Aortic smooth muscle cell (primary cell): ENCODE measurements at places on chromosomes 6 and 20. TPM values are rescaled to one million over a fixed set of nuclear protein-coding genes. Genes with fewer than 3 reads are reported as not detected.

The FGD2 gene
- total RNA-seq = not detected in 2 replicates

The GPR6 gene
- total RNA-seq = not detected in 2 replicates

The CYP39A1 gene
- 0.44 and 0.53 TPM in 2 replicates for total RNA-seq

The OPRL1 gene
- total RNA-seq = 0.40 and 1.4 TPM in 2 replicates

The SRF gene
- total RNA-seq = 14.5 and 15.7 TPM in 2 replicates

The SMPD2 gene
- total RNA-seq = 9.9 and 14.3 TPM in 2 replicates

The ZBP1 gene
- total RNA-seq = not detected in 2 replicates

The RXRB gene
- 25.1 and 25.2 TPM in 2 replicates for total RNA-seq

The TMEM217 gene
- total RNA-seq = 1.3 and 1.8 TPM in 2 replicates

The PDYN gene
- under 0.01 TPM in 1 of 2 replicates, not detected in the other for total RNA-seq

The KHDC1L gene
- total RNA-seq = not detected in 2 replicates

The PAK5 gene
- total RNA-seq = not detected in 2 replicates

The MCM3 gene
- 45.0 and 84.6 TPM in 2 replicates for total RNA-seq

The TNF gene
- not detected in 2 replicates for total RNA-seq

The HLA-DRB1 gene
- 0.13 TPM in 1 of 2 replicates, not detected in the other for total RNA-seq

The EXOC2 gene
- 36.3 and 37.9 TPM in 2 replicates for total RNA-seq

The FOXC1 gene
- 29.8 and 36.5 TPM in 2 replicates for total RNA-seq

The ZSCAN26 gene
- 17.4 and 21.5 TPM in 2 replicates for total RNA-seq

The RBBP8NL gene
- not detected in 2 replicates for total RNA-seq

The ADGRF5 gene
- 1.1 and 1.3 TPM in 2 replicates for total RNA-seq

The CRYBG1 gene
- total RNA-seq = 2.4 and 5.5 TPM in 2 replicates

The C6orf163 gene
- total RNA-seq = 1.5 and 2.1 TPM in 2 replicates

The ARFGAP1 gene
- total RNA-seq = 62.0 and 62.5 TPM in 2 replicates

The DEFB124 gene
- not detected in 2 replicates for total RNA-seq

The GRM1 gene
- total RNA-seq = 0.06 and 0.13 TPM in 2 replicates

The GABBR1 gene
- total RNA-seq = 10.3 and 11.4 TPM in 2 replicates

The CFAP61 gene
- 0.12 and 0.13 TPM in 2 replicates for total RNA-seq

The ALDH8A1 gene
- total RNA-seq = 0.50 and 0.92 TPM in 2 replicates

The TFAP2B gene
- total RNA-seq = not detected in 2 replicates

The SSTR4 gene
- total RNA-seq = 0.13 TPM in 1 of 2 replicates, not detected in the other

The SGK2 gene
- 0.26 and 0.44 TPM in 2 replicates for total RNA-seq

The MAFB gene
- 0.99 and 2.4 TPM in 2 replicates for total RNA-seq

The LAMA4 gene
- total RNA-seq = 358 and 568 TPM in 2 replicates

The MYCT1 gene
- 3.7 and 4.1 TPM in 2 replicates for total RNA-seq

The GSTA3 gene
- 0.19 TPM in 1 of 2 replicates, not detected in the other for total RNA-seq

The OPRM1 gene
- total RNA-seq = not detected in 2 replicates

The CALHM5 gene
- total RNA-seq = 11.0 and 11.8 TPM in 2 replicates

The HDGFL1 gene
- total RNA-seq = not detected in 2 replicates

The RIN2 gene
- 29.2 and 42.2 TPM in 2 replicates for total RNA-seq

The GABRR1 gene
- not detected in 2 replicates for total RNA-seq

The TGM2 gene
- 592 and 749 TPM in 2 replicates for total RNA-seq

The SCAND1 gene
- 44.1 and 46.1 TPM in 2 replicates for total RNA-seq

The TSPYL4 gene
- 12.8 and 17.8 TPM in 2 replicates for total RNA-seq

The BAG2 gene
- 9.6 and 10.0 TPM in 2 replicates for total RNA-seq

The HSPA1L gene
- 1.5 and 1.6 TPM in 2 replicates for total RNA-seq

The PRND gene
- total RNA-seq = under 0.01 TPM in 2 replicates
